ENCODE measurements at places on chromosomes 3 and 15.

DNA sequence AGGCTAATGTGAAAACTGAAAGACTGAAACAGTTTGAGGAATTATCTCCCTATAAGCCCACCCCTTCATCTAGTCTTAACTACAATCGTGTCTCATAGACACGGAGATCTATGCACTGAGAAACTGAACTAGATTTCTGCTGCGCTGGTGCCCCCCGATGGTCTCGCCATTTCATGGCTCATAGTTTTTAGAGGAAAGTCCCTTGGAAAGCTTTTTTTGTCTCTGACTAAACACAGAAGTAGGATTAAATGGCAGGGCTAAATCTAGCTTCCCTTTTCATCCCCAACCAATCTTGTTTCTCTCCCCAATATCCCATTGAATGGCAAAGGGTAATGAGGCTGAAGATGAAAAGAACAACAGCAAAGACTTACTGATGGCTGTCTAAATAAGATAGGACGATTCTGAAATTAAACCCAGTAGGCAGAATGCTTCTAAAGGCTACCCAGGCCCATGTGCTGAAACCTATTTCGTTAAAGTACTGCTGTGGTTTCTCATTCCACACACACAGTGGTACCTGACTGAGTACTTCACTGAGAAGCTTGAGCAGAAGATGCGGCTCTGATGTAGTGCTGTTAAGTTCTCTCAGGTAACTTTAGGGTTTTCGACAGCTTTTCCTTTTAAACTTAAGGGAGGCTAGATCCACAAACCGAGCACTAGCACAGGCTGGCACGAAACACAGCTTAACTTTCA lies 142.7 kb downstream of the GADL1 start:
- DNase-seq, result peak; percentile 38

GRCh38 chr3:153547970-153548369 lies 385.9 kb downstream of the RAP2B start:
- no peak for DNase-seq

- no peak for DNase-seq
These were observed 14.0 kb downstream of the FBXL22 start for GRCh38 chr15:63611177-63611576.

- DNase-seq, result no peak
These were observed 5.9 kb downstream of the ISG20 start for GRCh38 chr15:88644741-88645140.

DNA sequence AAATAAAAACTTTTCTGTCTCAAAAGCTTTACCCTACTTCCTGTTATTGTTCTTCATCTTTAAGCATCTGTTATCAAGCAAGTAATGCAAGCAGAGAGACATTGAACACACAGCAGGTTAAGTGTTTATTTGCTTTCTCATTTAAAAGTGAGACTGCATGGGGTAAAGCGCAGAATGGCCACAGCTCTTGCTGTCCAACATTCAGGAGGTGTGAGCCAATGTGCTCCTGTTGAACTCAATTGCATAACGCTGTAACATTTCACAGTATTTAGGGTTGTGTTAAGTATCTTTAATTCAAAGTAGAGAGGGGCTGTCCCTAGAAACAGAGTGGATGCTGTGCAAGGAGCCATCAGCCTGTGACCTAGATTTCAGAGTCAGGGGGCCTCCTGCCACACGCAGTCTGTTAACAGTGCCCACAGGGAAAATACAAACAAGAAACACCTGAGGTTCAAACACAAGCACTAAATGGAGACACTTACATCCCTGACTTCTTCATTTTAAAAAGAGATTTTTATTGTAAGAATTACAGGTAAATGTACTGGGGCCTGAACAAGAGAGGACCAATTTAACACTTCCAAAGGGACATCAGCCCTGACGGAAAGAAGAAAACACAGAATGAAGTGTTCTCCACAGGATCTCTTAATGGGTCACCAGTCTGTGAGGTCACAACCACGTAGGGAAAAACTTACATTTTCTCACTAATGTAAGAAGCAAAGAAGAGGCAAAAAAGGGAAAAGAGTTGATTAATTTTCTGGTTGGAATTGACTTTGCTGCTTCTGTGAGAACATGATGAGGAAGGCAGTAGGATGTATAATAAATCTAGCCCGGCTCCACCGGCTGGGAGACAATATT lies 815.1 kb downstream of the VGLL3 start:
- no peak for DNase-seq

DNA sequence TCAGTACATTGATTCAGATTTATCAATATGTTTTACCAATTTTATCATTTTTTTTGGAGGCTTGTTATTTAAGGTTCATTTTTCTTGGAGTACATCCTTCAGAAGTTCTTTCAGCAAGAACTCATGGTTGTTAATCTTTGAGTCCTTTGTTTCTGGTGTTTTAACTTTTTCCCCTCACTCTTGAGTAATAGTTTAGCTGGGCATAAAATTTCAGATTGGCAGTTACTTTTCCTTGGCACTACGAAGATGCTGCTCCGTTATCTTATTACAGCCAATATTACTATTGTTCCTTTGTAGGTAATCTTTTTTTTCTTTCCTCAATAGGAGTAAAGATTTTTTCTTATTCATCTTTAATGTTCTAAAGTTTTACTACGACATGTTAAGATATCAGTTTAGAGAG lies 9.8 kb downstream of the LRRC58 start:
- DNase-seq, result no peak

GRCh38 chr3:100561459-100562158 lies 47.8 kb upstream of the ADGRG7 start:
- no peak for DNase-seq

DNA sequence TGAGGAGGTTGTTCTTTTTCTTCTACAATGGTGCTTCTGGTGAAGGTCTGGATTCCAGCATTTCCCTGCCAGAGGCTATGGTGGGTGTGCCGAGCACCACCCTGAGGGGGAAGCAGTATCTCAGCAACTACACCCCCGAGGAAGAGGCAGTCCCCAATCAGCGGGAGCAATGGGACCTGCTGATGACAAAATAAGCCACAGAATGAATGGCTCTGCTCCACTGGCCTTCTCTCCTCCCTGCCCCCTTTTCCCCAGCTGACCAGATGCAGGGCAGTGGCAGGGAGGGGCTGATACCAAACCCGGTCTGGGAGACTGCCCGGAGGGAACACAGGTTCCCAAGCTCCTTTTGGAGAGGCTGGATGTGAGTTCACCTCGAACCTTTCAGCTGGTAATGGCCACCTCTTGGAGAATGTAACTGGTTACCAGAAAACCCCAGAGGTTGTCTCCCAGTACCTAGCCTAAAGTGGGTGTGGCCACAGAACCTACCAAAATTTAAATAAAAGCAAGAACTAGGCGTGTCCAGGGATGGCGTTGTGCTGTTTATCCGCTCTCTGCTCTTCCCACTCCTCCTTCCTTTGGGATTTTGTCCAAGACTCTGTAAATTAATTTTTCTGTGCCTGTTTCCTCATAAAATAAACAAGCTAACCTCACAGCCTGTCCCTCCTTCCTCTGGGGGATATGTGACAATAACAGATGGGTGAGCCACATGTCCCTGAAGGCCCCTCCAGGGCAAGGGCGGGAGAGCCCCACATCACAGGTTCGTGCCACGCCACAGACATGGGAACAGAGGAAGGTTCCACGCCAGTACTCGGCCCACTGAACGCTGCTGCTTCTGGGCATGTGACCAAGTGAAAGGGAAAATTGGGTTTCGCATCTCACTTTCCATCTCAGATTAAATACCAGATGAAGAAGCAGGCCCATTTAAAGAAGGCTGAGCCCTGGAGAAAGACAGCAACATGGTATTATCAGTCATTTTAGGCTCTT lies 35.1 kb upstream of the SPTBN5 start:
- no peak for DNase-seq

GRCh38 chr3:191158247-191158646 lies 40.8 kb upstream of the OSTN start:
- DNase-seq, result no peak

- no peak for DNase-seq
These were observed 122.6 kb downstream of the AQP9 start for GRCh38 chr15:58260725-58261267.

DNA sequence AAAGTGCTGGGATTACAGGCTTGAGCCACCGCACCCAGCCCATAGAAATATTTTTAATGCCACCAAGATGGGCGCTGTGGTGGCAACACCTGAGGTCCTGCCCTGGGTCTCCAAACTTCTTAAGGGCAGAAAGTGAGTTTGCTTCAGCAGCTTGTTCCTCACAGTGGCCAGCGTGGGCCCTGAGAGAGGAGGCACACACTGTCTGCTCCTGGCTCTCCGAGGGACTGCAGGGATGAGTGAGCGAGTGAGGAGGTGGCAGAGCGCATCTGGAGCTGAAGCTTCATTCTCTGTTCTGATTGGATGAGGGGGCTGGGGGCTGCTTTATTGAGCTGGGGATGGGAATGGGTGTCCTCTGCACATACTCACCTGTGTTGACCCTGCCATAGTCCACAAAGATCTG lies 57.6 kb upstream of the RAB6B start:
- DNase-seq, result no peak

DNA sequence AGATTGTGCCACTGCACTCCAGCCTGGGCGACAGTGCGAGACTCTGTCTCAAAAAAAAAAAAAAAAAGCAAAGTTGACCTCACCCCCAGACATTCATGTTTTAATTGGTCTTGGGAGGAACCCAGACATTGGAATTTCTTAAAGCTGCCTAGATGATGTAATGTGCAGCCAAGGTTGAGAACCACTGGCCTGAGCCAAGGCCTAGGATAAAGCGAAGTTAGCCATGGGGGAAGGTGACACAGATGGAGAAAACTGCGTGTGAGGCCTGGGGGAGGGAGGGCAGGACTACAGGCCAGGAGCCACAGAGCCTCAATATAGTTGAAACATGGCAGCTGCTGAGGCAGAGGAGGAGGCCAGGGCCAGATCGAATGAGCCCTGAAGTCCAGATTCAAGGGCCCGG lies 21.0 kb downstream of the GLB1 start:
- no peak for DNase-seq

DNA sequence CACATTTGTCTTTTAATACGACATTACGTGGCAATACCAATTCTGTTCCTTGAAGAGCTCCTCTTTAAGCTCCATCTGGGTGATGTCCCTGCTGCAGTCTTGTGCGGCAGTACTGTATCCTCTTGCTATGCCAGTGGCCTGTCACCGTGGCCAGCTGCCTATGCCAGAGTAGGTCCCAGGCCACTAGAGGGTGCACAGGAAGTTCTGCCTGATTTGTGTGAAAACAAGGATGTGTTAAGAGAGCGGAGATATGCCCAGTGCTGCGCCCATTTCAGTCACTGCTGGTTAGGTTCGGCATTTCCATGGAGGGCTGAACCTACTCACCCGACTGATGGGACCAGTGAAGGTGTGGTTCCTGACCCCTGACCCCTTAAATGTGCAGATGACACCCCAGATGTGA lies 25.2 kb downstream of the NIPA1 start:
- DNase-seq, result no peak

- no peak for DNase-seq
These were observed 52.9 kb upstream of the ITGA11 start for GRCh38 chr15:68484696-68485400.

- no peak for DNase-seq
These were observed 16.4 kb downstream of the CCDC12 start for GRCh38 chr3:46960081-46960701.

- DNase-seq, result no peak
These were observed 348.2 kb downstream of the NAALADL2 start for GRCh38 chr3:175207361-175207760.

GRCh38 chr3:50493086-50493485 lies 10.3 kb downstream of the CACNA2D2 start:
- no peak for DNase-seq

GRCh38 chr3:112253301-112253971 lies 40.6 kb downstream of the SLC9C1 start:
- no peak for DNase-seq

- peak; percentile 82 for DNase-seq
These were observed 34.5 kb downstream of the PLA2G4D start for GRCh38 chr15:42059661-42060476.

GRCh38 chr3:194718079-194718478 lies 32.4 kb downstream of the FAM43A start:
- DNase-seq, result no peak

- no peak for DNase-seq
These were observed 16.0 kb downstream of the TNK2 start for GRCh38 chr3:195892105-195893043.

GRCh38 chr3:42035816-42036482 lies 55.2 kb upstream of the TRAK1 start:
- no peak for DNase-seq

DNA sequence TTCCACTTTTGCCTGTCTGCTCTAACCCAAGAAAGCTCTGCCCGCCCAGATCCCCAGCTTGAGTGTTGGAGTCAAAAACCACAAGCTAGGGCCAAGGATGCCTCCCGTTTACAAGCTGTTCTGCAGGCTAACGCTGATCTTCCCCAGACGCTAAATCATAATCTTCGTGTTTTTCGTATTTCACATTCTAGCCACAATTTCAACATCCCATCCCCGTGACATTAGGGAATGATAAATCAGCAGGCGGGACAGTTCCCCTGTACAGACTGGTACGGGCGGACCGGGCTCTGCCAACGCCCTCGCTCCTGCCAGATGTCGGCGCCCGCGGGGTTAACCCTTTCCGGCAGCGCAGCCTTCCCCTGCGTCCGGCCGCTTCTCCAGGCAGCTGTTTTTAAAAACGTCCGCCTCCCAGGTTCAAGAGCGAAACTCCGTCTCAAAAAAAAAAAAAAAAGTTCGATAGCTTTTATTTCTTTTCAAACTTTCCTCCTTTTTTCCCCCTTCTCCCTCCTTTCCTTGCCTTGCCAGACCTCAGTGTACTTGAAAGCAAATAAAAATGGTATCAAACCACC lies 81.0 kb upstream of the BNC1 start:
- peak; percentile 6 for DNase-seq

- no peak for DNase-seq
These were observed 690.4 kb upstream of the NAALADL2 start for GRCh38 chr3:174168538-174169254.

DNA sequence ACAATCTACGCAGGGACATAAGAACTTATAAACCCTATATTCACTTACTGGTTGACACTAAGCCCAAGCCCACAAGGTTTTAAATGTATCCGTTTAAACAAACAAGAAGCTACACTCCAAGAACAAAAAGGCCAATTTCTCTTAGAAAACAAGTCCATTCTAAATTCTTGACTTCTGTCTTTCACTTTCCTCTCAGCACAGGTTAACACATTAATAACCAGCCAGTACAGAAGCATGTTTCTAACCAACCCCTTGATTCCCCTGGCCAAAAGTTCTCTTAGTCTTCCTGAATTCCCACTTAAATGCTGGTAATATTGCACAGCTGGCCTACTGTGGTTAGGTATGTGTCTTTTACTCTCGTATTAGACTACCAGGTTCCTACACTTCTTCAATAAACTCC lies 4.7 kb downstream of the DMXL2 start:
- no peak for DNase-seq

DNA sequence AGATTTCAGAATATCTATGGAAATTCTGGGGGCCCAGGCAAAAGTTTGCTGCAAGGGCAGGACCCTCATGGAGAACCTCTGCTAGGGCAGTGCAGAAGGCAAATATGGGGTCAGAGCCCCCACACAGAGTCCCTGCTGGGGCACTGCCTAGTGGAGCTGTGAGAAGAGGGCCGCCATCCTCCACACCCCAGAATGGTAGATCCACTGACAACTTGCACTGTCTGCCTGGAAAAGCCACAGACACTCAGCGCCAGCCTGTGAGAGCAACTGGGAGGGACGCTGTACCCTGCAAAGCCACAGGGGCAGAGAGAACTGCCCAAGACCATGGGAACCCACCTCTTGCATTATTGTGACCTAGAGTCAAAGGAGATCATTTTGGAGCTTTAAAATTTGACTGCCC lies 13.8 kb downstream of the CCNDBP1 start:
- no peak for DNase-seq
